ENCODE measurements at places on chromosomes 13 and 19. TPM values are rescaled to one million over a fixed set of nuclear protein-coding genes. Genes with fewer than 3 reads are reported as not detected.

DNA sequence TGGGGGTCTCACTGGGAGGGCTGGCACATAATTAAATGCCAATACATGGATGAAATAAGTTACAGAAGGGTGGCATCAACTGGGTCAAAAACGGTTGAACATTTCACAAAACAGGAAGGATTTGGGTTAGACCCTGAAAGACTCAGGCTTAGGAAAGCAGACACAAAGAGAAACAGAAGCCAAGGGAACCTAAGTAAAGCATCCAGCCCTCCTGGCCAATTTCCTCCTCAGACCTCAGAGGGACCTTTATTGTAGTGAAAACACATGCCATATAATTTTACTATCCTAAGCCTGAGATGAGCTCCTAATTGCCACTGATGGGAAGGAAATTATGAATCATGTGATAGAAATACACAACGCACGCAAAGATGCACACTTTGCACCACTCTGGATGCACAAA is 12.1 kb upstream of the CEACAM3 start:
- DNase-seq = no peak

DNA sequence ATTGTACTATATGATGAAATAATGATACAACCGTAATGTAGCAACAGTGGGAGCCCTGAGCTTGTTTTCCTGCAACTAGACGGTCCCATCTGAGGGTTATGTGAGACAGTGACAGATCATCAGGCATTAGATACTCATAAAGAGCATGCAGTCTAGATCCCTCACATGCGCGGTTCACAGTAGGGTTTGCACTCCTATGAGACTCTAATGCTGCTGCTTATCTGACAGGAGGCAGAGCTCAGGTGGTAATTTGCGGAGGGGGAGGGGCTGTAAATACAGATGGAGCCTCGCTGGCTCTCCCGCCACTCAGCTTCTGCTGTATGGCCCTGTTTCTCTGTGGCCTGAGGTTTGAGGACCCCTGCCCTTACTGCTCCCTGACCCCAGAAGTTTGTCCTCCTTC is 13.7 kb downstream of the EPHX3 start:
- DNase-seq = no peak

DNA sequence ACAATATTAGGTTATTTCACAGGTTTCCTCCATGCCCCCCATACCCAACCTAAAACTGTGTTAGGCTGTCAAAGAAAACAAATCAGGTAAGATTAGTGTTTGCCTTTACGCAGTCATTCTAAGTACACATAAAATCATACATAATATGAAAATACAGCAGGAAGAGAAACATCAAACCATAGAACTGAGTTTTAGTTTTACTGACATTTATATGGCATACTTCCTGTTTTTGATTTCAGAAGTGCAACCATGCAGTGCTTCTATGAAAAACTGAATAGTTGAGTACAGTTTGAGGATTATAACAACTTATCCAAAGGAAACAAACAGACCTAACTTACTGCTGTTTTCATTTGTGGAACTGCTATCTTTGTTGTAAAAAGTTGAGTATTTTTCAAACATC is 91.3 kb downstream of the KCNRG start:
- no peak for DNase-seq

DNA sequence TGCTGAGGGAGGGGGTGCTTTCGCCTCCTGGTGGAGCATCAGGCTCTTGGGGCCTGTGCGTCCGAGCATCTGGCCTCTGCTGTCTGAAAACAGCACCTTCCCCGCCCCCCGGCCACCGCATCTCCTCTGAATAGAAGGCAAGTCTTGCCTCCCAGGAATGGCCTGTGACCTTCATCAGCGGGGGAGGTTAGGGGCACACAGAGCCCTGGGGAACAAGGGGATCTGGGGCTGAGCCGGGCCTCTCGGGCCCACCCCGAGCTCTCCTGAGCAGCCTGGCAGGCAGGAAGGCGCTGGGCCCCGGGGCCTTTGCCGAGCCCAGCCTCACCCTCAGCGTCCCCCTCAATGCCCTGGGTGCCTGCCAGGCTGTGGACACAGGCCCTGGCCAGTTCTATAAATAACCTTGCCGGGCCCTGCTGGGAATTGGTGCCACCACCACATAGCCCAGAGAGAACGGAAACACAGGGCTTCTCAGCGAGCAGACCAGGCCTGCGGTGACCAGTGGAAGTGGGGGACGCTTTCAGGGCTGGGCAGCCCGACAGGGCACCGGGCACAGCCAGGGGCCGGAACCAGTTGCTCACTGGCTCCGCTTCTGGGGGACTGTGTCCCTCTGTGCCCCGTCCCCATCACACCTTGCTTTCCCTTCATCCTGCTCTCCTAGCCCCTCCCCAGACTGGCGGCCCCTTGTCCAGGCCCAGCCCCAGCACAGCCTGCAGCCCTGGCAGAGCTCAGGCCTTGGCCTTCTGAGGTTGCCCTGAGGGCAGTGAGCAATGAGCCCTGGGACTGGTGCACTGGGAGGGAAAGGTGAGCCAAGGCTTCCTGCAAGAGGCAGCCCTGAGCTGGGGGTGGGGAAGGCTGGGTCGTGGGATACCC is 9.5 kb downstream of the STK11 start:
- no peak for DNase-seq

DNA sequence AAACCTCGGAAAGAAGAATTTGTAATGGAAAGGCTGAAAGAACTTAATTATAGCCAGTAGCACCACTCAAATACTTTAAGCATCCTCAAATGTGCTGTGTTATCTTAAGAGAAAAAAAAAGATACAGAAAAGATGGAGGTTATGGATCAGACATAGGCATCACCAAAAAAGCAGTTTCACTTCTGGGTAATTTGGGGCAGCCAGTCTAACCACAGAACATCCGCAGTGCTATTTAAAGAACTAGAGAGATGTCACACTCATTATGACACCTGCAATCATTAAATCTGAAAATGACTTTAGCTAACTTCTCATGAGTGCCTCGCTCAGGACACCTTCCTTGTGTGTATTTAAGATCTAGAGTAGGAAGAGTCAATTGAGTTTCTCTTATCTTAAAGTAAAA is 211.8 kb downstream of the RBM26 start:
- no peak for DNase-seq

DNA sequence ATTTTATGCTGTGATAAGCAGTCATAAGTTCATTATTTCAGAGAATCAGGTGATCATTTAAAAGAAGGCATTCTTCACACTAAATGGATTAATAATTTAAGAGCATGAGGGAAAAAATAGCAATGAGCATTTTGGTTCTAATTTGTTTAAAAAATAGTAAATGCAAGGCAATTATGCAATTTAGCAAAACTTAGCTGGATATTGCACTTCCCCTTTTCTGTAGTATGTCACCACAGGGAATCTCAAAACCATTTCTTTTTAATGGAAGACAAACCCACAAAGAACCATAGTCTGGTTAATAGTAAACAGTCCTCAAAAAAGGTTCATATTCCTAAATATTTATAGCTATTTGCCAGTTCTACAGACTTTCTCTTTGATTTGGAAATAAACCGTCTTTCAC is 30.2 kb downstream of the COG6 start:
- DNase-seq = no peak

- no peak for DNase-seq
These were observed 1.9 kb downstream of the MKNK2 start for GRCh38 chr19:2048959-2049740.

DNA sequence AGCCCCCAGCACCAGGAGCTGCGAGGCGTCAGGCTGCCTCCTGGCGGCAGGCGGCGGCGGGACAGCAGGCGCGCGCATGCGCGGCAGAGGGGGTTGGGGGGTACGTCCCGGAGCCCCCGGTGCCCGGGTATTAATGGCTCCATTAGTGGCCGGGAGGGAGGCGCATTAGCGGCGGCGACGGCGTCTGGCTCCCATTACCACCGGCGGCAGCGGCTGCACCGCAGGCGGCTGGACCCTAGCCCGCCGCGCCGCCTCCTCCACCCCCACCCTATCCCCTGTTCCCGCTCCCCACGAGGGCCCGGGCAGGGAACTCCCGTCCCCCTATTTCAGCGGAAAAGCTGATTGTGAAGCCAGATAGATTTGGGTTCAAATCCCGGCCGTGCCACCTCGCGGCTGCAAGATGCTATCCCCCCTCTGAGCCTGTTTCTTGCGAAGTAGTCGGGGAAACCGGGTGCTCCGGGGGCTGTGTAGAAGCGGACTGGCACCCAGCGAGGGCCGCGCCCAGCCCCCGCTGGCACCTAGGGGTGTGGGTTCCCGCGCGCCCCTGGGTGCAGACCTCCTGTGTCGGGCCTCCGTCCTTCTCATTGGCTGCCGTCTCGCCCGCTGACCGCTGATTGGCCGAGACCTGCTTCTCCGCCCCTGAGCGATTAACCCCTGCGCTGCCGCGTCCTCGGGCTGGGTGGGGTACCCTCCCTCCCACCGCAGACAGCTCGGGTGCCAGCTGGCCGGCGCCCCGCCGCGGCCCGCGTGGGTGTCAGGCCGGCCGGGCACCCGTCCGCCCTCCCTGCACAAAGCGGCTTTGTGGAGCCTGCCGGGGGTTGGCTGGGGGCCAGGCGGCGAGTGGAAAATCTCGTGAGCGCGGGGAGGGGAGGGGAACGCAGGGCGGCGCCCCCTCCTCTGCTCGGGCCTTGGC is 11.1 kb downstream of the CIC start:
- DNase-seq = peak; percentile 84

- DNase-seq = peak; percentile 6
These were observed 169.8 kb downstream of the SHISA2 start for GRCh38 chr13:25881971-25882451.

DNA sequence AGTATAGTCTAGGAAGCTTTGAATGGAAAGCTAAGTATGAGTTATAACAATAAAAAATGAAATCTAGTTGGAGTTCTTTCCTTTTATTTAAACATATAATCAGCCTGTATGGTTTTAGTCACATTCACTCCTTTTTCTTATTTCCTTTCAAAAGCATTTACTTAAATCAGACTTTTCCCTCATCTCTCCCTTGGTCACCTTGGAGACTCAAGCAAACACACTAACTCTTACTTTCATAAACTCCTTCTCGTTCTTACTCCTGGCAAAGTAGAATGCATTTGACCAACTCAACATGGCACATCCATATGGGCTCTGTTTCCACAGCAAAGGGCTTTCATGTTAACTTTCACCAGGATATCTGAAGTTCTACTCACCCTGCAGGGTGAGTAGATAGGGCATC is 400.0 kb downstream of the LMO7 start:
- no peak for DNase-seq

GRCh38 chr19:15220833-15221232 is 11.4 kb downstream of the EPHX3 start:
- no peak for DNase-seq

DNA sequence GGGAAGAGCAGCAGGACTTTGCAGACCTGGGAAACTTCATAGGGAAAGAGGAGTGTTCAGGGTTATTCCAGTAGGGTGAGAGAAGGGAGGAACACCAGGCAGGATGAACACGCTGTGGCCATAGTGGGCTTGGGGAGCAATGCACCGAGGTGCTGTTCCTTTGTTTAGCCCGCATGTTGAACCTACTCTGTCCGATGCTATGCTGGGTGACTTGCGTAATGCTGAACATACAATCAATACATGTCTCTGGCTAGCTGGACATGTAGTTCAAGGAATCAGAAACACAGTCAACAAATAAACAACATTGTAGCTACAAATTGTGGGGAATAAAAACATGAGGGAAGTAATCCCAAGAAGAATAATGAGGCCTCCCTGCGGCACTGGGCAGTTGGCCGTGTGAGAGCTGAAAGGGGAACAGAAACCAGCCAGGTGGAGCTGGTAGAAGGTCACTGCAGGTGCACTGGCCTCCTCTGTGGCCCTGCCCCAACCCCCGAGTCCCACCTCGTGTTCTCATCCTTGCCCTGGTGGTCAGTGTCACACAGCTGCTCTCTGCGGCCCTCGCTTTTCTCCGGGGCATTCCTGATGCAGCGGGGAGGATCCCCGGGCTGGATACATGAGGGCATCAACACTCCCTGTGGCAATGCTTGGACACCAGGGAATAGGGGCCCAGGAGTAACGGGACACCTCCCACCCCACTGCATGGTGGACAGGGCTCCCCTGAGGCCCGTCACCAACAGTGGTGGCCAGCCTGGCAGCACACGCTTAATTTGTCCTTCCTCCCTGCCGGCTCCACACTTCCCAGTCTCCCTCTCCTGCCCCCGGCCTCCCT is 36.9 kb upstream of the TUBGCP3 start:
- DNase-seq = no peak

The KLK15 gene
- not detected for total RNA-seq

The FFAR1 gene
- total RNA-seq = not detected

All from fibroblast of villous mesenchyme (primary cell).